Cerebellum (tissue), 4 donors: ENCODE measurements at places on chromosomes 6 and 20. TPM values are rescaled to one million over a fixed set of nuclear protein-coding genes. Genes with fewer than 3 reads are reported as not detected.

DNA sequence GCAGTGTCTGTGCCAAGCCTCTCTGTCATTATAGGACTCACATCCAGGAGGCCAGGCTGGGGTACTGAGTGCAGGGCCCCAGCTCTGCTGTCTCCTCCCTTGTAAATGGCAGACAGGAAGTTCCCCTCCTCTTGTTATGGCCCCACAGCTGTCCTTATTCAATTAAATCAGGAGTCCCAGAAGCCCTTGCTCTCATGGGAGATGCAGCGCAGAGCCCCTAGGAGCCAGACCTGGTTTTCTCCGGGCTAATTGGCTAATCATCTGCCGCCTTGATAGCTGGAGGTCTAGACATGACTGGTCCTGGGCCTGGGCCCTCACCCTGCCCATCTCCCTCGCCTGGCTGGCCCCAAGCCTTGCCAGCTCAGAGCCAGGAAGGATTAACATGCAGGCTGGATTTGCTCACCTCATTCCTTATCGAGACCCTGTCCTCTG is 172.0 kb downstream of the VEGFA start:
- no peak for DNase-seq

GRCh38 chr6:75436869-75437268 is 56.7 kb downstream of the FILIP1 start:
- peak; percentile 51 for DNase-seq

GRCh38 chr6:69775941-69776340 is 20.9 kb downstream of the LMBRD1 start:
- no peak for DNase-seq

GRCh38 chr6:159308198-159308597 is 139.0 kb downstream of the FNDC1 start:
- no peak for DNase-seq

DNA sequence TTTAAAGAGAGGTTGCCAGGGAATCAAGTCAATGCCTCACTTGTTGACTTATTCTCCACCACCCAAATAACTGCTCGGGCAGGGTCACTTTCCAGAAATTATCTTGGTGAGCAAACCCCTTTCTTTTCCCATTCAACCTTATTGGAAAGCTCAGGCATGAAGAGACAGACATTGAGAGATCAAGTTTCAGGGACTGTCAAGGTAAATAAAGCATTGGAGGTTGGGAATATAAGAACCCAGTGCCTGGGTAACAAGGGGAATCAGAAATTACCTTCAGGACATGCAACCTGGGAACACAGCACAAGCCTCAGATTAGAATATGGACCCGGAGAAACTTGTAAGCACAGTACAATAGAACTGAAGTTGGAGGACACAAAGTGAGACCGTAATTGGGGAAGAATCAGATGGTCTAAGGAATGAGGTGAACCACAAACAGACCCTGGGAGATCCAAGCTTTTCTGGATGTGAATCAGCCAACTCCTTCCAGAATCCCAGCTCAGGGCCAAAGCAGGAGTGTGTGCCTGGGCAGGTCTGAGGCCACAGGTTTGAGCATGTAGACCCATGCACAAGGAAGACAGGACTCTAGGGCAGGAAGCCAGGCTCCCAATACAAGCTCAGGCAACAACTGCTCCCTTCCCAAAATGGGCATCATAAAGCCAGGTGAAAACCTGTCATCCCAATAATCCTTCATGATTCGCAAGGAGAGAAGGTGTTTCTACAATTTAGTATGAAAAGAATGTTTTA is 512.8 kb downstream of the MAFB start:
- DNase-seq, result no peak

DNA sequence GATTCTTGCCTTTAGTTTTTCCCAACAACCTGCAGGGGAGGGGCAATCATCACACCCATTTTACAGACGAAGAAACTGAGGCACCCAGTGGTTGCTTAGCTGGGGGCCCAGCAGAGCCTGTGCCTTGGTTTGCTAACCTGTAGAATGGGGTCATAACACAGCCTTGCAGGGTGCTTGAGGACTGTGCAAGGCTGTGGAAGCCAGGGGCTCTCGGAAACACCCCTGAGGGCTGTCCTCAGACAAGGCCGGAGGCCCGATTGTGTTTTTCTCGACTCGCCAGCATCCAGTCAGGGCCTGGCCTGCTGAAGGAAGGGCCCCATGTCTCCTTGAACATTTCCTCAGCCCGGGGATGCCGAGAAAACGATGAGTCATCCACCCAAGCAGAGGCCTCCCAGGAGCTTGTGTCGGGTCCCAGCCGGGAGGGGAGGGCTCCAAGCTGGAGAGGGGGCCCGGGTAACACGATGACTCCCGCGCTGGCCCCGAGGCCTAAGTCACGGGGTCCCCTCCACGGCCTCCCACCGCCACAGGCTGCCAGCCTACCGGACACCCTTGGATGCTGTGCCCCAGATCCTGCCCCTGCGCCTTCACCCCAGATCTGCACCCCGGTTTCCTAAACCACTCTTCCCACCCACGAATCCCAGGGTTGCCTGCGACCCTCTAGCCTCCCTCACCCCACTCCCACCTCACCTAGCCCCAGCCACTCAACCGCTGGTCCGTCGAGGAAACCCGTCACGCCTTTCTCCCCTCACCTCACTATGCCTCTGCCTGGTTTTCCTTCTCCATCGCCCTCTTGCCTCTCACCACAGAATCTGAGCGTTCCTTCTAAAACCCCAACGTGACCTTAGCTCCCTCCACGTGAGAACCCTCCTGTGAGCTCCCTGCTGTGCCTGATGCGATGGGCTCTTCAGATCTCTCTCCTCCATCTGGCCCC is 10.6 kb downstream of the NOL4L start:
- no peak for DNase-seq

GRCh38 chr20:34952671-34953070 is 2.9 kb downstream of the GSS start:
- no peak for DNase-seq

- peak; percentile 81 for DNase-seq
These were observed 5.3 kb downstream of the TP53TG5 start for GRCh38 chr20:45372646-45373352.

GRCh38 chr6:15368873-15369272 is 123.0 kb downstream of the JARID2 start:
- DNase-seq, result no peak

GRCh38 chr6:31228476-31228875 is 43.4 kb downstream of the HLA-C start:
- DNase-seq, result no peak

DNA sequence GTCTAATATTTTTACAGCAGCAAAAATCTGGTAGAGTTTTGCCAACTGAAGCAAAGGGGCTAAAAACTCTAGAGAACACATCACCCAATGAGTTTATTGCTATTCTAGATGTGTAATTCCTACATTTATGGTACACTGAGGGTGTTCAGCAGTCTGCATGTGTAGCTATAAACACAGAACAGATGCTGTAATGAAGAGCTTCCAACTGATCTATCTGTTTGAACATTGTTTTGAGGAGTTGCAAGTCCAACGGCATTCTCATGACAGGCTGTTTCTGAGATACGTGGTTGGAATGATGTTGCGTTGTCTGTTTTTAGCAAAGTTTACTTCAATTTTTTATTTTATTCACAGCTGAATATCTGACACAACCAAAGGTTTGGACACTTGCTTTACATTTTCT is 141.2 kb upstream of the RAB32 start:
- no peak for DNase-seq

- DNase-seq, result no peak
These were observed 102.8 kb downstream of the TMEM242 start for GRCh38 chr6:157220485-157220884.

DNA sequence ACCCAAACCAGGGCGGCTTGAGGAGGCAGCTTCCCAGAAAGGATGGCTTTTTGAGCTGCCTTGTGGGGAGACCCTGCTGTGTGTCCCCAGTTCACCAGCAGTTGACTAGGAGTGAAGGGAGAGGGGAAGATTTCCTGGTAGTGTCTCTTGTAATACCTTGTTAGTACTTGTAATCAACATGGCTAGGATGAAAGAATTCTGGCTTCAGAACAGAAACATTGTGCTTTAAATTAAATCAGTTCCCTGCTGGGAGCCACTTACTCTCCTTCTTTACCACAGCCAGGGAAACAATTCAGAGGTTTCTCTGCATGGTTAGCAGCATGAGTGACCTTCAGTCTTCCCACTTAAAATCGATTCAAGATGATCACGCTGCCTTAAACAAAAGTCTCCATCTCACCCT is 525.4 kb upstream of the ID4 start:
- DNase-seq, result peak; percentile 15

DNA sequence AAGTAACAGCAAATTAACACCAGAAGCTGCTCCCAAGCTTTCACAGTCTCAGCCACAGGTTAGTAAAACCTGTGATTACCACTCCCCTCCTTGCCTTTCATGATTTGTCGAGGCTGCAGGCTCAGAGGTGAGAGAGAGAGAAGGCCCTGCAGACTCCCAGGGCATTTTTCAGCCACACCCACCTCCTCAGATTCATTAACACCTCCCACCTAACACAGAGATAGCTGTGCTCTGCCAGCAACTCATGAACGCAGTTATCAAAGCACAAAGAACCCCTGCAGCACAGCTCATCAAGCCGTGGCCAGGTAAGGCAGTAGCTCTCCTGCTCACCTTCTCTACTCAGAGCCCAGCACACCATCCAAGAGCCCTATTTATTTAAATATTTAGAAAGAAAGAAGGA is 27.1 kb downstream of the F13A1 start:
- DNase-seq, result no peak

GRCh38 chr6:80210618-80211017 is 104.1 kb downstream of the BCKDHB start:
- no peak for DNase-seq

DNA sequence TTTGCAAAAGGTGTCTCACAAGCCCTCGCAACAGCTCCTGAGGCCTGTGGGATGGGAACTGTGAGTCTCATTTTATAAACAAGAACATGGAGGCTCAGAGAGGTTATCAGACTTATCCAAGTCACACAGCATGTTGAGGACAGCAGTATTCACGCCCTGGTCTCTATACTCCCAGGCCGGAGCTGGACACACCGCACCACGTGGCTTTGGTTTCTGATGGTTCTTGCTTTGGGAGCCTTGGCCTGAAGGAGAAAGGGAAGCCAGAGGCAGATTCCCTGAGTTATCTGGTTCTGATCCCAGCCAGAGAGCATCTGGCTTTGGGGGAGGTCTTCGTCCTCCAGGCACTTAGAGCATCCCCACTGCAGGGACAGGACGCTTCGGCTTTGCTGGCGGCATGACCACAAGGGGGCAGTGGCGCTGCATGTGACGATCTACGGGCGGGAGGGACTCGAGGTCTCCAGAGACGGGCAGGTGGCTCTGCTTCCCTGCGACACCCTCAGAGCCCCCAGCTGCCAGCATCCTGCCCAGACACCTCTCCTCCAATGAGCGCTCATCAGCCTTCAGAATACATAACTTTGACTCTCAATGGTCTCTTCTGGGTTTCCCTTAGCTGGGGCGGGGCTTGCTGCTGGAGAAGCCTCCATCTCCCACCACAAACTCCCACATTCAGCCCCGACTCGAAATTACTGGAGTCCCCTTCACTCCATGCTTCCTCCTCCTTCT is 51.4 kb upstream of the SAYSD1 start:
- DNase-seq, result peak; percentile 3

DNA sequence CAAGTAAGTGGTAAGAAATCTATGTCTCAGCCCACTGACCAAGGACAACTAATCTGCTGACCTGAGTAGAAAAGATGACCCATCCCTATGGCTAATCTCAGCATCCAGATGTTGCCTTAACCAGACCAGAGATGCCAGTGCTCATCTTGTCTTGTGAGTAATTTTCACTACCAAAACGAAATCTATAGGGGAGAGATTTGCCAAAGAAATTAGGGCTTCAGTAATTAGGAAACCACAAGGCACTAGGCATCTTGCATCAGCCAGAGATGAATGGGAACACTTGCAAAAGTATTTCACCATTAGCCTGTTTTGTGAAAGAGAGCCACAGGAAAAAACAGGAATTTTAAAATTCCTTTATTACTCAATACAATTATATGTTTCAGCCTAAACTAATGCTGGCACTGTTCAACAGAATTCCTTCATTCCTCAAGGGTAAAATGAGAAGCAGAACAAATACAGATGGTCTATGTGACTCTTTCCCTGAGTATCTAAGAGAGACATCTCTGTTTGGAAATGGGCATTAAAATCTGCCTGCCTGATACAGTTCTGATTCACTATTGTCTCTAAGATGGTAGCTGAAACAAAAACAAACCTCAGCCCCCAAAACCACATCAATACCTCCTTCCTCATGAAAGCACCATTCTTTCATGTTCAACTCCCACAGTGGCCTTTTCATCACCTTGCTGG is 87.8 kb downstream of the GMDS start:
- no peak for DNase-seq

- peak; percentile 9 for DNase-seq
These were observed 38.0 kb downstream of the PKHD1 start for GRCh38 chr6:52049252-52050050.

GRCh38 chr6:1137849-1138248 is 174.0 kb upstream of the FOXQ1 start:
- DNase-seq, result no peak

DNA sequence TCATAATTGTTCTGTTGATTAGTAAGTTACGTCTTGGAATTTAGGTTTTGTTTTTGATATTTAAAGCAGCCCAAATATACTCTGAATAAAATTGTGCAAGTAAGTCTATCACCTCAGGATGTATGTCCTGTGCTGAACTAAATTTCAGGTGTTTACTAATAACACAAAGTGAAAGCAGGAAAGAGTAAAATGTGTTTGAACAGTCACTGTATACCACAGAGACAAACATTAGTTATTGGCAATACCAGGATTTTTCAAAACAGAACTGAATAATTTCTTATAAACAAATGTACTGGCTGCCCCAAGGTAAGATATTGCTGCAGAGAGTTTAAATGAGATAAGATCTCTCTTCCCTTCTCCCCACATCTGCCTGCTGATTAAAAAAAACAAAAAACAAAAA is 404.7 kb upstream of the RUNX2 start:
- DNase-seq, result no peak

DNA sequence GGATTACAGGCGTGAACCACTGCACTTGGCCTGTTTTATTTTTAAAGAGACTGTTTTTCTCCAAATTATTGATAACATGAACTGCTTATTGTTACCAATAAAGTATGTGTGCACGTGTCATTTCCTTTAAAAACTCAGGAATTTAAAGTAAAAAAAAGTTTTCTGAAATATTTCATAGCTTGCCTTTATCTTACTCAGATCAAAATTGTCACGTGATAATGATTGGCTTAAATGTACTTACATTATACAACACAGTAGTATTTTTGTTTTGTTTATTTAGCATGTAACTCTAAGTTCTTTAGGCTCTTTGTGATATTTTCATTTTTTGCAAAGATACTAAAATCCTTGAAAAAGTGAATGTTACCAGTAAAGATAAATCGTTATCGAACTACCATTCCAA is 174.1 kb downstream of the ZFAND3 start:
- DNase-seq, result no peak

HLA-DPA1 gene
- 1.9 TPM for total RNA-seq

MSH5 gene
- 11.3 TPM for total RNA-seq

LAMP5 gene
- total RNA-seq, result 4.4 TPM

EMILIN3 gene
- 4.8 TPM for total RNA-seq

COL9A3 gene
- total RNA-seq, result 3.8 TPM

TNFAIP3 gene
- 1.6 TPM for total RNA-seq

TRIM10 gene
- total RNA-seq, result 0.36 TPM

ULBP3 gene
- 4.2 TPM for total RNA-seq

OVOL2 gene
- not detected for total RNA-seq

RNF144B gene
- total RNA-seq, result 3.3 TPM
